ENCODE measurements at places on chromosomes 7 and 10.

GRCh38 chr10:49408519-49409306, 12.8 kb upstream of the DRGX start:
- DNase-seq: no peak

DNA sequence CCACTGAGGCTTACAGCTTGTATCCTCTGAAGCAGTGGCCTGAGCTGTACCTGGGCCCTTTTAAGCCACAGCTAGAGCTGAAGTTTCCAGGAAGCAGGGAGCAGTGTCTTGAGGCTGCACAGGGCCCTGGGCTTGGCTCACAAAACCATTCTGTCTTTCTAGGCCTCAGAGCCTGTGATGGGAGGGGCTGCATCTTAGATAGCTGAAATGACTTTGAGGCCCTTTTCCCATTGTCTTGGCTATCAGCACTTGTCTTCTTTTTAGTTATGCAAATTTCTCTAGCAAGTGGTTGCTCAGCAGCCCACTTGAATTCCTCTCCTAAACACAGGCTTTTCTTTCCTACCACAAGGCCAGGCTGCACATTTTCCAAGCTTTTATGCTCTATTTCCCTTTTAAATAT, 864.2 kb downstream of the REEP3 start:
- no peak for DNase-seq

GRCh38 chr10:120827251-120827875, 23.8 kb upstream of the WDR11 start:
- no peak for DNase-seq

DNA sequence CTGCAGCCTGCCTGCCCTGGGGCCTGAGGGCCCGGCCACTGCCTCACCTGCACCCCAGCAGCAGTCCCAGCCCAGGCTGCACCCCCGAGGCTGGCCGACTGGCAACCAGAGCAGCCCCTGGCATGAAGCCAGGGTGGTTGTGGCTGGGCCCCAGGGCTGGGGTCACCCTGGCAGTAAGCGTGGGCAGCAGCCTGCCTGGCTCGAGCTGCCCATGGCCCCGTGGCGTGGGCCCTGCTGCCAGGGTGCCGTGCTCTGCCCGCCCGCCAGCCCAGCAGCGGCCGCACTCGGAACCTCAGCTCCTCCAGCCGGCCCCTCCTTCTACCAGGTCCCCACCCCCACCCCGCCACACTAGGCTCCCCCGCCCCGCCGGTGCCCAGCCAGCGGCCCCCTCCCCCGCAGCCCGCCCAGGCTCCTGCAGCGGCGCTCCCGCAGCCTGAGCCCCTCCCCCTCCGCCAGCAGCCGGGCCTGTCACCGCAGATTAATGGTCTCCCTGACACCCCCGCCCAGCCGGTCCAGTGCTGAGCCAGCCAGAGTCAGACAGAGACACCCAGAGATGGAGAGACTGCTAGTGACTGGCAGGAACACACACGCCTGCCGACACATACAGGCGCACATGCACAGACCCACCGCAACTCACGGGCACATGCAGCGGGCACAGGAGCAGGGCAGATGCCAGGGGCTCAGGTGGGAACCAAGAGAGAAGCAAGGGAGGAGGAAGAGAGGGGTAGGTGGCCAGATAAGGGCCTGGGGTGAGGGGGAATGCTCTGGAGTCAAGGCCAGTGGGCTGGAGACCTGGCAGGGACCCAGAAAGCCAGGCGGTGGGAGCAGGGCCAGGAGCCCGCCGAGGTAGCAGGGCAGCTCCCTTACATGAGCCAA, 22.4 kb downstream of the KCNH2 start:
- no peak for DNase-seq

DNA sequence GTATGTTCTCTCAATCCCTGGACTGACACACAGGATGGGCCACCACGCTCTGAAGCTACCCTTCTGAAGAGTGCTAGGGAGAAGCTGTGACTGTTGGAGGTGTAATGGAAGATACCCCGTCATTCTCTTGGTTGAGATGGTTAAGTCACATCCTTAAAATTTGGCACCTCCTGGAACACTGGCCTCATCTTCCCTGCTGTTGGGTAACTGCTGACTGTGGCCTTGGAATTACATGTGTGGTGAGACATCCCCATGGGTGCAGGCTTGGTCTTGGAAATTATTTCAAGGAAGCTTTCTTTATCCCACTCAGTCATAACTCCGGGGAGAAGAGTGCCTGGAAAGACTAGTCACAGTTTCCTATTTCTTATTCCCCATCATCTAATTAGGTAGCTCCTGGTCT, 62.0 kb downstream of the LRMDA start:
- DNase-seq: no peak

GRCh38 chr10:131155876-131156230, 155.7 kb downstream of the TCERG1L start:
- DNase-seq: no peak

GRCh38 chr7:99005776-99006175, 127.4 kb downstream of the TRRAP start:
- DNase-seq: no peak

DNA sequence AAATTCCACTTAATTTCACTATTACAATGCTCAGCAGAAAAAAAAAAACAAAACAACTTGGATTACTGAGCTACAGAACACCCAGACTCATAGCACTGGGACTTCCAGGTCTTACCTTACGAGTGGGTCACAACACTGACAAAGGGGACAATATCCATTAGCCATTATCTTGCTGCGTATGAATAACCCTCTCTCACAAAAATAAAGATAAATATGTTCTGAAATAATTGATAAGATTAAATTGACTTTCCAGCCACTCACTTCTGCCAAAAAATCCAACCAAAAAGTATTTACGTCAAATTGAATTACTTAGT, 128.7 kb downstream of the PKD1L1 start:
- DNase-seq: no peak

- no peak for DNase-seq
Observed at GRCh38 chr10:79147796-79148451, 79.2 kb downstream of the ZMIZ1 start.

- DNase-seq: no peak
Observed at GRCh38 chr10:83522456-83522855, 616.9 kb upstream of the GHITM start.

DNA sequence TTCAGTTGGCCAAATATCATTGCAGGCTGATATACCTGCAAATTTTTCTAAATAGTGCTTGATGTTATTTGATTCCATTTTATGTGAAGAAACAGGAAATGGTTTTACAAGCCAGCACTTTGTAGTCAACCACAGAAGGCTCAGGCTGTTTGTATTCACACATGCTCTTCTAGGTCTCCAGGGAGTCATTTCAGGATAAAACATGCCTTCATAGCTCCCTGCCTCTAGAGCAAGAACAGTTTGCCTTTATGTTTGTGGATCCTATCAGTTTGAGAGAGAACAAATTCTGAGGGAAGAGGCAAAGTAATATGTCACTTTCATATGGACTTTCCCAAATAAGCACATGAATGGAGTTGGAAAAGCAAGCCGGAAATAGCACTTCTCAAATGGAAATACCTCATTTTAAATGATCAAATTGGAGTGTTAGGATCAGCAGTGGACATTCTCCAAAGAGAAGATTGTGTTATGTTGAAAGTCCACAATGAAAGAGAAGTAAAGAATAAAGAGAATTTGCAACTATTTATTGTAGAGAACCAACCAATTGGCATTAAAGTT, 277.6 kb downstream of the KCND2 start:
- DNase-seq: no peak

GRCh38 chr10:4943821-4944220, 19.4 kb upstream of the AKR1C1 start:
- DNase-seq: no peak

DNA sequence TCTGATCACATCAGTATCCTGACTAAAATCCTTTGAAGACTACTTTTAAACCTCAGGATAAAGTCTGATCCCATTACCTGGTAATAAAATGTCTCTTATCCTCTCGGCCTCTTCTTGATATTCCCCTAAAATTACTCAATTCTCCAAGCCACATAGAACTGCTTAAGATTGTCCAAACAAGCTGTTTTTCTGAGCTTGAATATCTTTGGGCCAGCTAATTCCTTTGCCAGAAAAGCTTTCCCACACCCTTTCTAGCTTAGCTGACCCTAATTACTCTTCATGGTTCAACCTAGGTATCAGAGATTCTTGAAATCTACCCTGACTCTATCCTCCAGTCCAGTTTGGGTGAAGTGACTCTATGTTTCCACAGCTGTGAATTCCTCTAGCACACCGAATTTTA, 328.6 kb downstream of the CRPPA start:
- no peak for DNase-seq

- no peak for DNase-seq
Observed at GRCh38 chr7:29975561-29975960, 14.0 kb downstream of the SCRN1 start.

GRCh38 chr7:52064493-52064892, 747.9 kb upstream of the COBL start:
- no peak for DNase-seq

DNA sequence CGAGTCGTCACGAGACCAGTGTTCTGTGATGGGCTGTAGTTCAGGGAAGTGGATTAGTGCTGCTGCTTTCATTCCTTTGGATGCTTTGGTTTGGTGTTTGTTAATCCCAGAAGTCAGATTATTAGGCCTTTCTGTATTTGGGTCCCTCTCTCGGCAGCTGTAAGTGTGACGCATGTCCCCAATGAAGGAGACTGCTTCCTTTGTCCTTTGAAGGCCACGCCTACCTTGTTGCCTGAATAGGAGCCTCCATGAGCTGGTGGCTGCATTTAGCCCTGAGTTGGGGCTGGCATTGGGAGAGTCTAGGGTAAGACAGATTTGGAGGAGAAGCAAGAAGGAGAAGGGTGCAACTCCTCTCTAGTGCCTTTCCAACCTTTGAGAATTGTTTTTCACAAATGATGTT, 34.5 kb downstream of the DOCK1 start:
- DNase-seq: no peak

GRCh38 chr7:28623863-28624262, 211.5 kb downstream of the CREB5 start:
- no peak for DNase-seq

DNA sequence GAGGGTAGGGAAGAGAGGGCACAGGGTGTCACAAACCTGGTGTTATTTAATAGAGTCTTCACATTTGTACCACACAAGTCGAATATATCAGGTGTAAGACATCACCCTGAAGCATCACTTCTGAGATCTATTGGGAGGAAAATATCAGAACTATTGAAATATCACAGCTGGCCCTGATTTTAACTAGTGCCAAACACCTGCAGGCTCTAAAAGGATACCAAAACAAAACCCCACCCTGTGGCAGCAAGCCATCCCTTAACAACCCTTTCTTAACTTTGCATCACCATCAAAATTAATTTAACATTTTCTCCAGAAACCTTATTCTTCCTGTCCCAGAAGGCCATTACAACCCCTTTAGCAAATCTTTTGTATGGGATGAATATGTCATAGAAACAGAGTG, 365.4 kb downstream of the SUGCT start:
- DNase-seq: no peak

- DNase-seq: no peak
Observed at GRCh38 chr10:58996063-58996462, 180.4 kb upstream of the PHYHIPL start.

GRCh38 chr10:101566333-101567164, 21.5 kb downstream of the POLL start:
- DNase-seq: no peak

GRCh38 chr10:10605551-10606081, 412.1 kb upstream of the CELF2 start:
- no peak for DNase-seq

- DNase-seq: no peak
Observed at GRCh38 chr10:11598712-11599397, 12.6 kb downstream of the USP6NL start.

- no peak for DNase-seq
Observed at GRCh38 chr10:32995751-32996150, 37.7 kb upstream of the ITGB1 start.

DNA sequence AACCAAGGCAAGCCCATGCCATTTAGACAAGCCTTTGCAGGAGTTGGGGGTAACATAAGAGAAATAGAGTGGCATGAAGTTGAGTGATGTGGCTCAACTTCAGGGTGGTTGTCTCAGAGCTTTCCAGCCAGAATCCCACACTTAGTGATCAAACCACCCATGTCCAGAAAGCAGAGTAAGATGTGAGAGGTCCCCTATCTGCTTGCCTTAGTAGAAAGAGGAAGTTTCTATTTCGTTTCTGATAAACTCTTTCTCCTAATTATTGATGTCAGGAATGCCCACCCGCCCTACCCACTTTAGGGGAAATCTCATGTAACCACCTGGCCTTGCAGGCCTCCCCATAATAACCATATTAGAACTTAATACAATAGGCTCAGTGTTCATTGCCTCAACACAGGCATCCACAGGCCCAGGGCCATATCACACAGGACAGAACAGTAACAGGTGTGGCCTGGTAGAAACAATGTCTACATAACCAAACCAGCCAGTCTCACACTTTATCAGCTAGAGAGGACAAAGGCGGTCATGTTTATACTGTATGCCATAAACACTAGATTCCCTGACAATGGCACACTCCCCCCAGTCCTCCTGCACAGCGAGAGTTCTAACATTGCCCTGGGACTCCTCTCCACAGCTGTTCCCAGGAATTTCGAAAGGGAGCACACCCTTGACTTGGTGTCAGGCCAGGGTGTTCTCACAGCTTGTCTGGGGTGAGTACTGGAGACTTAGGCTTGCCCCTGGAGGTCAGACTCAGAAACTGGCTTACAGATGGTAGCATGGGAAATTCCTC, 364.4 kb downstream of the CXCL12 start:
- DNase-seq: no peak

- no peak for DNase-seq
Observed at GRCh38 chr7:45143616-45144015, 14.0 kb upstream of the RAMP3 start.

- no peak for DNase-seq
Observed at GRCh38 chr10:102718220-102718619, 3.8 kb downstream of the SFXN2 start.

- DNase-seq: no peak
Observed at GRCh38 chr10:131688304-131688703, 212.5 kb upstream of the PPP2R2D start.

DNA sequence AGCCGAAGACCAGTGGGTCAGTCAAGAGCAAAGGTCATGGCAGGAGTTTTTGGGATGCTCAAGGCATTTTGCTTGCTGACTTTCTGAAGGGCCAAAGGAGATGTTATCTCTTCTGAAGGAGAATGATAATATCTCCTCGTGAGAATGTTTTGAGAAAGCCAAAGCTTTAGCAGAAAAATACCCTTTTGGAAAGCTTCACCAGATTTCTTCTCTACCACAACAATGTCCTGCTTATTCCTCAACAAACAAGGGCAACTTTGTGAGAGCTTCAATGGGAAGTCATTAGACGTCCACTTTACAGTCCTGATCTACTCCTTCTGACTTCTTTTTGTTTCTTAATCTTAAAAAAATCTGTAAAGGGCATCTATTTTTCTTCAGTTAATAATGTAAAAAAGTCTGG, 132.8 kb upstream of the DNAJB12 start:
- no peak for DNase-seq

DNA sequence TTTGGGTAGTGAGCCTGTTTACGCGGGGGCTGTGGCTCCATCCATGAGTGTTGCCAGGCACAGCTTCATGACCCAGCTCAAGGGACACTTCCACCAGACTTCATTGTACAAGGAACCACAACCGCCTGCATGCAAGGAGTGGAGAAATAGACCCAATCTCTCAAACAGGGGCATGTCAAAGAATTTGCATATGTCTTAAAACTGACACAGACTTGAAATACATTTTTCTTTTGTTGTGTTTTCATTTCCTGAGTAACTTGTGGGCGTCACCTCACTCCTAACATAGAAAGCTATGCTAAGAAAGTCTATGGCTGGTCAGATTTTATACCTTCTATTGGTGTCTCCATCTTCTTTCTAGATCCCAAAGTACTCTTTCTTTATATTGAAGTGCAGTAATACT, 266.2 kb upstream of the RNF32 start:
- no peak for DNase-seq
